ENCODE measurements at places on chromosomes 3 and 15.

DNA sequence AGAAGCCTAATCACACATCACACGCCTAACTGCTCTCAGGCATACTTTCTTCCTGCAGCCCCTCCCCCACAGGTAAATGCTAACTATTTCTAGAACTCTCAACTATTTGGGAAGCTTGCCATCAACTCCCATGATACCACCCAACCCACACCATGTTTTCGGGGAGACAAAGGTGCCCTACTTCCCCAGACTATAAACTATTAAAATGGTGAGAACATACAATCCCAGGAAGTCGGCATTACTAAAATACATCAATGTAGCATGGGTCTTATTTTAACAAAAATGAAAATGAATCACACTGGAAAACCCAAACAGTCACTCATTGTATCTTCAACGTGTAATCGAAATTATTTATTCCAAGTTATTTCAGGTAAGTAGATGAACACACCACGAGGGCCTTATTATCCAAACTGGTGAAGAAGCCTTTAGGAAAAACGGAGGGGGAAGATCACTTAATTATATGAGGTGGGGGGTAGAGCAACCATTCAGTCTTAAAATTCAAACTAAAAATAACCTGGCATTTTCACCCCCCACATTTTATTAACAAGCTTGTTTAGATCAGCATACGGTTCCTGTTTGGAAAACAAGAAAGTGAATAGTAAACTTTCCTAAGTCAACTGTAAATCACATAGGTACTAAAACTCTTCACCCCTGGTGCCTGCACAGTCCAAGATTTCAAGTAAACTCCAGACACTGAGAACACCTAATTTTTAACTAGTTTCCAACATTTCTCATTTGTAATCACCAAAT lies 1.9 kb downstream of the TBL1XR1 start:
- DNase-seq: no peak

GRCh38 chr3:172201870-172202236 lies 162.5 kb downstream of the FNDC3B start:
- DNase-seq: no peak

GRCh38 chr15:82936966-82937711 lies 15.4 kb downstream of the HOMER2 start:
- no peak for DNase-seq

GRCh38 chr3:114958930-114959329 lies 188.2 kb downstream of the ZBTB20 start:
- no peak for DNase-seq

DNA sequence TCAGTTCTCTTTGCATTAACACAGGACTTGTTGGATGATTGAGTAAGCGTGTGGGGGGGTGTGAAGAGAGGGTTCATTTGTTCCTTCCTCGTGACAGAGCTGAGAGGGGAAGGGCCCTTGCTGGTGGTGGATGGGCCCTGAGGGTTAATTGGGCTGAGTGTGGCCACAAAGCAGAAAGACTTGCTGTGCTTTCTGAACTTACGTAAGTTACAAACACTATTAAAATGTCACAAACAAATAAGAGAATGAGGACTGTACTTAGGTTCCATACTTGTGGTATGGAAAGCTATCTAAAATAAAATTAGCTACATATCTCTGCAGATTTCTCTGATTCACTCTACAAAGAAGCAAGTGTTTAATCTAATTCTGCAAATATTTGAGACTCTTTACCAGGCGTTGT lies 231.3 kb downstream of the LPP start:
- DNase-seq: no peak

DNA sequence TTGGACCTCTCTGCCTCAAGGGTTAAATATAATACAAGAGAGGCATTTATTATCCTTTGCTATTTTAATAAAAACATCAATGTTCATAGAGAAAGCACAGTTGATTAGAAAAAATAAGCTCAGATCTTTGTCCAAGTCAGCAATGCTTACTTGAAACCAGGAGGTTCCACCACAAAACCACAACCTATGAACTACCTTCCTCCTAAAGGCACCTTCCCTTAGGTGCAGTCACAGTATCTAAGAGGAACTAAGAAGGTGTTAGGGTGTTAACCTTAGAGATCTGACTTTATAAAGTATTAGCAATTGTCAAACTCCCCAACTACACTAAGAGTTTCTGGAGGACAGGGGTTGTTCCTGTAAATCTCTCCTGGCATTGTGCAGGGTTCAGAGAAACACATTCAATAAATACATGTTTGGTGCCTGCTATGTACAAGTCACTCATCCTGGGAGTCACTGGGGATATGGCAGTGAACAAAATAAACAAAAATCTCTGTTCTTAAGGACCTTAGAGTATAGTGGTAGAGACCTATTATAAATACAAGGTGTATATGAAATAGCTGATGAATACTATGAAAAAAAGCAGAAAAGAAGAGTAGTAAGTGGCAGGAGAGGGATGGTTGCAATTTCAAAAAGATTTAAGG lies 208.6 kb downstream of the NFKBIZ start:
- no peak for DNase-seq

- no peak for DNase-seq
Measured at GRCh38 chr15:29051422-29051821, 165.6 kb downstream of the APBA2 start.

DNA sequence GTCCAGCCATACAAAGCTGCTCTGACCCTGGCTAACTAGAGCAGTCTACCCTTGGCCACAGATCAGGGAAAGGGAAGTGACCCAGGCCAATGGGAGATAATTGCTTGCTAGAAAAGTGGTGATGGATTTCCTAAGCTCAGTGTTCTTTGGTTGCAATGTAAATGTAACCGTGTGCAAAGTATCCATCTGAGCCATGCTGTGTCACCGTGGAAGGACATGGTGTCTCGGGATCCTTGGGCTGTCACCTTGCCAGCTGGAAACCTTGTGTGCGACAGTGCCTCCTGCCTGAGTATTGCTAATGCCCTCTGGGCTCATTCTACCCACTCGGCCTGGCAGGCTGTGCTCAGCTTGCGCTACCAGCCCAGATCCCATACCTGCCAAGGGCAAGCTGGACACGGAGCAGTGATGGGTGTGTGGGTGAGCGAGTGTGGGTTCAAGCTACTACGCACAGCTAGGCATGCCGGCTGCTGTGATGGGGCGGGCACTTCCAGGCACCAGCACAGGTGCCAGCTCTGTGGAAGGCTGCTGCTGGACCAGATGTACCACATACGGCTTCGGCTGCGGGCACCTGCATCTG lies 10.7 kb upstream of the SIAH2 start:
- DNase-seq: no peak
